ENCODE measurements at places on chromosomes 7 and 10.

- DNase-seq: no peak
Measured at GRCh38 chr7:6637544-6638229, 569 bp downstream of the ZNF316 start.

DNA sequence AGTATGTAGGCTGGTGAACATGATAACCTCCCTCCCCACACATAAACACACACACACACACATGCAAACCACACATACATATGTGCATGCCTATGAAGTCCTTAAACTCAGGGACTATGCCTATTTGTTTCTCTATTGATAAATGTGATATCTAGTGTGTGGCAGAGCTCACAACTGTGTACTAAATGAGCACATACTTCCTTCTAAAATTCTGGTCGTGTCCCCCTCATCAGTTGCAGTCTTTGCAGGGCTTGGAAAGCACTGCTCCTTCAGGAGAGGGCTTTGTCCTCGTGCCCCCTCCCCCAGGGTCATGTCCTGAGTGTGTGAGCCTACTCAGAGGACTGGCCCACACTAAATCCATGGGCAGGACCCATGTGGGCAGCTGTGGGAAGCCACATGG is 94.0 kb downstream of the SFMBT2 start:
- no peak for DNase-seq

DNA sequence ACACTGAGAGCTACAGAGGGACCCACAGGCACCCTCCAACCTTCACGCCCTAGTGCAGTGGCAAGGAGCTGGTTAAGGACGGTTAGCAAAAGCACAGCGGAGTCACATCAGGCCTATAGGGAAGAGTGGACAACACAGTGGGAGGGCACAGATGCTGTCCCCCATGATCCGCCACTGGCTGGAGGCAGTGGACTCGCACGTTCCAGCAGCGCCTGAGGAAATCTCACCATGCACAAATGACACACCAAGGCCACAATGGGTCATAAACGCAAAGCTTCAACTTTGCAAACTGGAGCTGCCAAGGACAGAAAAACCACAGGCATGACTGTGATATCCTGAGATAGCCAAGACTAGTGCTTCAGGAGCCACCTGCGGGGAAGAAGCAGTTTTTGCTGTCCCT is 58.8 kb downstream of the GRB10 start:
- no peak for DNase-seq

DNA sequence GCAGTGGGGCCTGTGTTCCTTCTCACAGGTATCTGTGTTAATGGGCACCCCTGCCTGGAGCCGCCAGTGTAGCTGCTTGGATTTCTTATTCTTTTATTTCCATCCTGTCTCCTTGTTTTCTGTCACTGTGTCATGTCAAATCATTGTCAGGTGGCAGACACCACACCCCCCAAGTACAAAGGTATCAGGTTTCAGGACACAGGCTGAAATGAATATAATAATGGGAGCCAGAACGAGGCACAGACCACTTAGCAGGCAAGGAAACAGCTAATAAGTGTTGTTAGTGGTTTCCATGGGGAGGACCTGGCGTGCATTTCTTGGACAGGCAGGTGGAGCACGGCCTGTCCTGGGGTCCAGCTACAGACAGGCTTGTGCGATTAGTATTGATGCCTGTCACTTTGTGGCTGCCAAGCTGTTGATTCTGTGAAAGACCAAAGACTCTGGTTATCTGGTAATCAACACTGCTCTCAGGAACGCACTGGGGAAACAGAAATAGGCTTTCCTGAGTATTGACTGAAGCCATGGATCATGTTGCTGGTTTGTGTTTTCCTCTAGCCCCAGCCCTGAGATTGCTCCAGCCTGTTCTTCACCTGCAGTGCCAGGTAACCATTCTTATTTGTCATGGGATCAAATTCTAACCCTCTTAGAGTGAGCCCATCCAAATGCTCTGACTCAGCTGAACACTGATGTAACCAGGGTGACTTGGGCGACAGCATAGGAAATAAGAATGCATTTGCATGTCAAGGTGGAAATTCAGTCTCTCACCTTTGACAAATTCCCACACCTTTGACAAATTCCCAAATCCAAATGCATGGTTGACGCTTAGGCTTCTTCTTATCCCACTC is 1002.0 kb downstream of the LRMDA start:
- peak; percentile 10 for DNase-seq

GRCh38 chr7:22173685-22174573 is 183.0 kb downstream of the RAPGEF5 start:
- no peak for DNase-seq

DNA sequence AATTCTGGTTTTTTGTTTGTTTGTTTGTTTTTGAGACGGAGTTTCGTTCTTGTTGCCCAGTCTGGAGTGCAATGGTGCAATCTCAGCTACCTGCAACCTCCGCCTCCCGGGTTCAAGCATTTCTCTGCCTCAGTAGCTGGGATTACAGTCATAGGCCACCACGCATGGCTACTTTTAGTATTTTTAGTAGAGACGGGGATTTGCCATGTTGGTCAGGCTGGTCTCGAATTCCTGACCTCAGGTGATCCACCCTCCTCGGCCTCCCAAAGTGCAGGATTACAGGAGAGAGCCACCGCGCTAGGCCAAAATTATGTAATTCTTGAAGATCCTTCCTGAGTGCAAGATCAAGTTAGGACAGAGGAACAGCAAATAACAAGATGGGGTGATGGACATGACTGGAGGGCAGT is 719 bp downstream of the ZNF33B start:
- DNase-seq: no peak

- DNase-seq: no peak
Measured at GRCh38 chr7:112945046-112945445, 141.6 kb downstream of the GPR85 start.

DNA sequence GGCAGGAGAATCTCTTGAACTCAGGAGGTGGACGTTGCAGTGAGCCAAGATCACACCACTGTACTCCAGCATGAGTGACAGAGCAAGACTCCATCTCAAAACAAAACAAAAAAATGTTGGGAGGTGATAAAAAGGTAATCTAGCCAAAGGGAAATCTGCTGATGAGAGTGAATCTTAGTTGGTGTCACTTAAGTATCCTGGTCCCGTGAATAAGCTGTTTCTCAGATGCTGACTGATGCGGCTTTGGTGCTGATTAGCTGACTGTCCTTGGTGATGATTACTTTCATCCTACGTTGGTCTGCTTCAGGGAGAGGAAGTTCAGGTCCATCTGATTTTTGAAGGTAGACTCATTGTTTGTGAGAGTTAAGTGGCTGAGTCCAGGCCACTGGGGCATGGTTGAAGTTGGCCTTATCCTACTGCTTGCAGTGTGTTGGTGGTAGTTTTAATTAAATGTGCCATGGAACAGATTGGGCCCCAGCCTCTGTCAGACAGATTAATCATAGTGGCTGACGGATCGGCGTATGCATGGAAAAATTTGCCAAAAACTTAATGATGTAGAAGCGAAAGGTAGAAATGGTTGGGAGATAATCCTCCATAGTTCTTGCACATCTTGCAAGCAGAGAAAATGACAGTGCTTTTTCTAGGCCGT is 17.4 kb upstream of the TMEM236 start:
- DNase-seq: no peak

GRCh38 chr10:92702301-92702916 is 12.7 kb downstream of the HHEX start:
- DNase-seq: no peak

- peak; percentile 37 for DNase-seq
Measured at GRCh38 chr10:104809288-104810090, 168.4 kb downstream of the SORCS3 start.

DNA sequence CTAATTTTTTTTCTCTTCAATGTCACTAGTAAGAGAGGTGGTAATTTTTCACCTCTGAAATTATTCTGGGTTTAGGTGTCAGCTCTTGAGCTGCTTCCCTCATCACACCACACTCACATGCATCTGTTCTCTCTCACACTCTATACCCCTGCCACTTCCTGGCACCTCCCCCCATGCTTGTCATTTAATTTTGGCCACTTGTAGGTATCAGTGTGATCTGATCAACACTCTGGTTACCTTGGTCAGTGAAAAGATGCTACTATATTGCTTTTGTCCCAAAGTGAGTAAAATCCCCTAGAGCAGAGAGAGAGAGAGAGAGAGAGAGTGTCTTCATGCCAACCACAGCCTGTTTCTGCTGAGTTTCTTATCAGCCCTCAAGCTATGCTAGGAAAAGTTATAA is 42.5 kb downstream of the STK17A start:
- DNase-seq: no peak

DNA sequence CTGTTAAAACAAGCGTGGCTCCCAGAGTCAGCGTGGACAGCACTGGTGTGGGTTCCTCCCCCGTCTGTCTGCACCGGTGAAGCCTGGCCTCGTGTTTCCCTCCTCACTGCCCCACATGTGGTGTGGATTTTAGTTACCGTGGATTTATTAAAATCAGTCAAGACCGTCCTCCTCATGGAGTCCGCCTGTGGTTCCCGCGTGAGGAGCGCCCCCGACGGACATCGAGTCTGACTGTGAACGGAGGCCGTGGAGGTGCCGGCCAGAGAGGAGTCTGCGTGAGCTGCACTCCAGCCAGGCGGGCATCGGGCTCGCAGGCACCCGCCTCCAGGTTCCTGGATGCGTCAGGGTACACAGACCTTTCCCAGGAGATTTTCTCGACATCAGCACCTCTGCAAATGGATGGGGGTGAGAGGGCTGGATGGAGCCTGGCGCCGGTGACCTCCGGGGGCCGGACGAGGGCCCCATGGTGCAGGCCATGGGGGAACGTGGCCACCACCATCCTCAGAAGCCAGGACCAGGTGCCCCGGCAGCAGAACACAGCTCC is 26.3 kb upstream of the UTF1 start:
- no peak for DNase-seq

- DNase-seq: no peak
Measured at GRCh38 chr10:126905776-126906703, 812 bp downstream of the DOCK1 start.

- DNase-seq: peak; percentile 60
Measured at GRCh38 chr10:128147669-128148068, 21.4 kb upstream of the MKI67 start.

DNA sequence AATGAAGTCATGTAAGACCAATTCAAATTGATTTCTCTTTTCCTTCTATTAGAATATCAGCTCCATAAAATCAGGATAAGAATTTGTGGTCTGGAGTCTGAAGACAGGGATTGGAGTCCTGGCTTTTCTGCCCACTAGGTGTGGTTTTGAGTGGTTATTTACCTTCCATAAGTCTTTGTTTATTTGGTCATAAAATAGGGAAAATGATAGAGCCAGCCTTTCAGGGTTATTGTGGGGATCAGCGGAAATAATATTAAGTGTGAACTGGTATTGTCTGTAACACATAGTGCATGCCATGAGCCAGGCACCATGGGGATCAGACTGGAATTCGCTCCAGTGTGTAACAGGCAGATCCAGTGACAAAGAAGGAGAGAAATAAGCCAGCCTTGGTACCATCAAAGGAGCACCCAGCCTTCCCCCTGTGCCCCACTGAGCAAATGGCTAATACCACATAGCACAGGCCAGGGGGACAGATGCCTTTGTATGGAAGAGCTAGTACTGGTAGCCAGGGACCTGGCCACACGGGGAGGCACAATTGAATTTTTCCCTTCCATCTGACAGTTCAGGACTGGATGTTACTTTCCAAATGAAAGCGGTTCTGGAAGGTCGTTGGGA is 509.7 kb upstream of the PODXL start:
- DNase-seq: no peak

DNA sequence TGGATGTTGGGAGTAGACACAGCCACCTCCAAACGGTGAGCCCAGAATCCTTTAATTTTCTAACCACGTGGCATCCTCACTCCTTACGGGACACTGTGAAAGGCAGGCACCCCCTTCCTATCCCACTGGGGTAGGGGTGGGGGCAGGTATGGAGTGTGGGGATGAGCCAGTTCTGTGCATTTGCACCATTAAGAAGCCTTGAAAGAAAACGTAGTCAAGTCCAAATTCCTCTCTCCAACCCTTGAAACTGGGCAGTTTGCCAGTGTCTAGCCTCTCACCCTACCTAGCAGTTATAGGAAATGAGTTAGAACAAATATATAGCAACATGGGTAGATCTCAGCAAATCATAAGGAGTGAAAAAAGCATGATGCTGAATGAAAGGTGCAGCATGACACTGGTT is 92.4 kb upstream of the LEP start:
- DNase-seq: no peak

GRCh38 chr10:93397020-93397419 is 85.1 kb downstream of the MYOF start:
- no peak for DNase-seq

DNA sequence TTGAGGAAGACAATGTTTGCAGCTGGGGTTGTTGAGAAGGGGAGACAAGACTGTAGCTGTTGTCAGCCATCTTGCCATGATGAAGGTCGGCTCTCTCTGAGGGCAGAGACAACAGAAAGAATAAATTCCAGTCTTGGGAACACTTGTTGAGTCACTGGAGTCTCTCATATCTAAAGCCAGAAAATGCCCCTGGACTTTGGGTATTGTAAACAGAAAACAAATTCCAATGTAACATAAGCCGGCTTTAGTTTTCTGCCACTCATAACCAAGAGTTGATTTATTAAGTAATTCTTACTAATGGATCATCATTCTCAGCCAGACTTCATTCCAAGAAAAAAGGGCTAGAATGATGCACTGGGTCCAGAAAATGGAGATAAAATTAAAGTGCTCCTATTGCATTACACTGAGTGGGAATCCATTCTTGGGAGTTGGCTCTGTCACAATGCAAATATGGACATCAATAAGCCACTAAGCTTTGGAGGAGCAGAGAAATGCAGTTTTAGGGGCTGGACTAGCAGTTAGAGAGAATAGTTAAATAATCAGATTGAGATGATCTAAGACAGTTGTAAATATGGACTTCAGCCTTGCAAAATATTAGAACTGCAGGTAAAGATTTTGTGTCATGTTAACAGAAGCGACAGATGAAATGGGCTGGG is 78.9 kb downstream of the ADAM12 start:
- no peak for DNase-seq

DNA sequence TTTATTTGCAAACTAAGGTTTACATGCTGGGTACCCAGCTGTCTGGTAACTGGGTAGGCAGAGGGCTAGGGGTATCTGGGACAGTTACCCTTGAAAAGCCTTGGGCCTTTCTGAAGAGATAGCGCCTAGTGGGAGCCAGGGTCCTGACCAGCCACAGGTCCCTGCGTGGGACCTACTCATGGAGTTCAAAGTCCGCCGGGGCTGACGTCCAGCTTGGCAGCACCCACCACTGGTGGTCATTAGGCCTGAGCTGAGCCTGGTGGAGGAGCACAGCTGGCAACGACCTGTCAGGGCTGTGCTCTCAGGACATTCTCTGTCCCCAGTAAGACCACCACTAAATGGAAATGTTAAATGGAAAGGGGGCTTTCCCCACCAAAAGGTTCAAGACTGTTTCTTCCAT is 20.0 kb downstream of the GUSB start:
- no peak for DNase-seq

GRCh38 chr7:30995536-30995935 is 31.8 kb downstream of the GHRHR start:
- DNase-seq: no peak

Measured in epithelial cell of prostate (primary cell).